Activated CD4-positive, alpha-beta memory T cell treated with anti-CD3 and anti-CD28 coated beads for 36 hours (primary cell): ENCODE measurements at places on chromosomes 5 and 9. TPM values are rescaled to one million over a fixed set of nuclear protein-coding genes. Genes with fewer than 3 reads are reported as not detected.

The TMEFF1 gene
- total RNA-seq, result 0.24 TPM

The PTPA gene
- 76.3 TPM for total RNA-seq

GRCh38 chr5:52989781-52990527 lies 802 bp downstream of the ITGA2 start:
- peak; percentile 55 for DNase-seq

GRCh38 chr9:33040792-33041431 lies 15.8 kb downstream of the DNAJA1 start:
- no peak for DNase-seq

DNA sequence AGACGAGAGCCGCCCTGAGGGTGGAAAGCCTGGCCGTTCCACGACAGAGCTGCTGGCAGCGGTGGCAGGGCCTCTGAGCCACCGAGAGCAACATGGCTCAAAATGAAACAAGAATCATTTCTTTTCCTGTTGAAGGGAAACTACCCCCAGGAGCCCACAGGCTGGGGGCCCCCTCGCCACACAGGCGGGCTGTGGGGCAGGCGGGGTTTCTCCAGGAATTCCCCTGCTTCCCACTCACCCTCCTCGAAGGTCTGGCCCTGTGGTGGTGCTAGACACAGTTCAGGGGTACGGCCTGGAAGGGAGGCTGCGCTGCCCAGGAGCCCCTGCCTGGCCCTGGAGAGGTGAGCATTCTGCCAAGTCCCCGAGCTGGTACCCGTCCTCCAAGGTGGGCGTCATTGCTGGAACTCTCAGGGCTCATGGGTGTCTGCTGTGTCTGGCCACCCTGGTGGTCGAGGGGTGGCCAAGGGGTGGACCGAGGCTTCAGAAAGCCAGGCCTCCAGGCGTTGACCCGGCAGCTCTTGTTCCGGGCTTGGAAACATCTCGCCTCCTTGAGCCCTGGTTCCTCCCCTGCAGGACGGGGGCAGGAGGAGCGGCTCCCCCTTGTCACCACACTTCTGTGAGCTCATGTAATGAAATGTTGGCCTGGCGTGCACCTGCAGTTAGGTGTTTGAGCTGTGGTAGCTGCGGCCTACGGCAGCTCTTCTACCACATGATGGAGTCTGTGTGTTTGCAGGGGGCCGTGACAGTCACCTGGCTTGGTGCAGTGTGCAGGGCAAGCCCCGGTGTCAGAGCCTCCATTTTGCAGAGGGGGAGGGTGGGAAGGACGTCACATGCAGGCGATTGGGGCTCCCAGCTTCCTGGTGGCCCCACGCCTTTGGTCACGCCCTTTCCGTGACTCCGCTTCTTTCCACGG lies 65.3 kb downstream of the RXRA start:
- DNase-seq, result peak; percentile 93
